ENCODE measurements at places on chromosomes 3 and 15.

DNA sequence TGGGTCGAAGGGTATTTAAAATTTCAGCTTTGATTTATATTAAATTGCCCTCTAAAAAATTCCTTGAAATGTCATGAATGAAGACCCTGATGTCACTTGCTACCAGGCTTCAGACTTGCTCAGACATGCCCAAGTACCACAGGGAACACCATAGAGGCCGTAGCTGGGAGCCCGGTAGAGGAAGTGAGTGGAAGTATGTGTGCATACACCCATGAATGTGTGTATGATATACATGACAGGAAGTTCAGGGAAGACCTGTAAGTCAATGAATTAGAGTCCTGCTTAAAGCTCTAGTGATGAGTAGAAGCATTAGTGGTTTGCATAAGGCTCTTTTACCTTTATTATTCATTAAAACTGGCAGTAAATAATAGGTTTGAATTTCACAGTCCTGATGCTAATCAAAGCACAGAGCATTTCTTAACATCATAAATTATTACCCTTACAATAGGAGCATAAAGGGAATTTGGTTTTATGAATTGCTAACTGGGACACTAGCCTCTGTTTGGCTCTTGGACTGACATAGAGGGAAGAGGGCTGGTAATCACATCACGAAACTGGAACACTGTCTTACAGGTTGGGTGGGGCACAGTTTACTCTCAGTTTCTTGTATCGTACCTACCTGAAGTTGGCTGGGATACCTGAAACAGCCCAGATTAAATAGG lies 144.4 kb downstream of the CHST2 start:
- no peak for DNase-seq

- DNase-seq = no peak
Measured at GRCh38 chr3:48636149-48636655, 941 bp upstream of the SLC26A6 start.

DNA sequence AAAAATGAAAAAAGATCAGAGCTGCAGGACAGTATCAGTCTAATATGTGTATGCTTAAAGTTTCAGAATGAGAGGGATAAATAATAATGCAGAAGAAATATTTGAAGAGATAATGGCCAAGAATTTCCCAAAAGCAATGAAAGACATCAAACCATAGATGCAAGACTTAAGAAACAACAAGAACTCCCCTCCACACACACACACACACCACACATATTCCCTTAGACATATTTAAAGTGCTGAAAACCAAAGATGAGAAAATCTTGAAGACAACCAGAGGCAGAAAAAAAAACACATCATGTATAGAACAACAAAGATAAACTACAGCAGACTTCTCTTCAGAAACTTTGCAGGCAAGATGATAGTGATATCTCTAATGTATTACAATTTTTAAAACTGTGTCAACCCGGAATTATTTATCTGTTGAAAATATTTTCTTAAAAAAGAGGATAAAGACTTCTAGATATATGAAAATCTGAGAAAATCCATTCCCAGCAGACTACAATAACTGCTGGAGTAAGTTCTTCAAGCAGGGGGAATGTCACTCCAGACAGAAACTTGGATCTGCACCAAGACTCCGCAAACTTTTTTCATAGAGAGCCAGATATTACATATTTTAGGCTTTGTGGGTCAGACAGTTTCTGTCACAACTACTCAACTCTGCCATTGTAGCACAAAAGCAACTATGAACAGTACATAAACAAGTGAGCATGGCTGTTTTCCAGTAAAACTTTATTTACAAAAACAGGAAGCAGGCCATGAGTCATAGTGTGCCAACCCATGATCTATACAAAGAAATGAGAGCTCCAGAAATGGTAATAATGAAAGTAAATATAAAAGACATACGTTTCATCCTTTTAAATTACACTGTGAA lies 223.4 kb upstream of the CGNL1 start:
- DNase-seq = no peak

- DNase-seq = no peak
Measured at GRCh38 chr15:90558171-90558573, 28.4 kb downstream of the CRTC3 start.

DNA sequence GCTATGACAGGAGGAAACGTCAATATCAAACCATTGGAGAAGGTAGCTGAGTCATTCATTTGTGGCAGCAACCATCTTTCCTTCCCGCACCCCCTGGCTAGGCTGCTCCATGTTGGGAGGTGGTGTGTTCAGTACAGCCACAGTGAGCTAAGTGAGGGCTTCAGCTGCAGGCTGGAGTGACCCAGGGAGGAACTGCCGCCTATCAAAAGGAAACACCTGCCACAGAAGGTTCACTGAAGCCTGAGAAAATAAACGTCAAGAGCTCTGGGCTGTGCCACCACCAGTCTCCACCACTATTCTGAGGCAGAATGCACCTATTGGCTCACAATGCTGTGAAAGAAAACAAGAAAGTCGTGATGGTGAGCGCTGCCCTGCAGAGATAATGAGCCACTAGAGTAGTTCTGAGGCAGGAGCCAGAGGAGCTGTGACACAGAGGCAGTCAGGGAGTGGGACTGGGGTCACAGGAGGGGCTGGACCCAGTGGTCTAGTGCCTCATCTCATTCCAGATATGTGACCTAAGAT lies 34.8 kb upstream of the CD47 start:
- DNase-seq = no peak

- DNase-seq = no peak
Measured at GRCh38 chr3:53318522-53318921, 28.8 kb downstream of the DCP1A start.

- no peak for DNase-seq
Measured at GRCh38 chr3:186267758-186268157, 94.3 kb downstream of the DGKG start.

GRCh38 chr3:158105119-158105709 lies 1.0 kb downstream of the SHOX2 start:
- no peak for DNase-seq

DNA sequence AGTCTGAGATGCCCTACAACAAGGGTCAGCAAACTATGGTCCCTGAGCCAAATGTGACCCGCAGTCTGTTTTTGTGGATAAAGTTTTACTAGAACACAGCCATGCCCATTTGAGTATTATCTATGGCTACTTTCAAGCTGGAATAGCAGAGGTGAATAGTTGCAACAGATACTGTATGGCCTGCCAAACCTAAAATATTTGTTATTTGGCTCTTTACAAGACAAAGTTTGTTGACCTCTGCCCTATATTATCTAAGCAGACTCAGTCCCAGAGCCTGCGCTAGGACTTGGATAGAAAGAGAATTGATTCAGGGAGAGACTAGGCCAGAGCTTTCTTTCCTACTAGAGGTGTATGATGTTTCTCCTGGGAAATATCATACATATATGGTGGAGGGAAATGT lies 81.7 kb upstream of the NMNAT3 start:
- no peak for DNase-seq

GRCh38 chr3:131329774-131330173 lies 51.8 kb upstream of the NUDT16 start:
- no peak for DNase-seq

GRCh38 chr3:148459931-148460513 lies 237.7 kb upstream of the AGTR1 start:
- no peak for DNase-seq

DNA sequence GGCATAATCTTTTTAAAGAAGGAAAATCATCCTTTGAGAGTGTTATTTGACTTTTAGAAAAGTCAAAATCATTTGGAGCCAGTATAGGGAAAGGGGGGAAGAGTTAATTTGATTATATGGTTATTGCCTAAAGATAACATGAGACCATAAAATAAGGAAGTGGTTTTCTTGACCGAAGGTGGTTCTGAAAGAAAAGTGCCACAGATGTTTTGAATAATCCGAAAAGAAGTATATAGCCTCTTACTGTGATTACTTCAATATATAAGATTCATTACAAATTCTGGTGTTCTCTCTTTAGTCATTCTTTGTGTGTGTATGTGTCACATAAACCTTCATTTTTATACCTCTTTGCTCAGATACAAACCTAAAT lies 1.1 kb downstream of the DNAJB11 start:
- no peak for DNase-seq

DNA sequence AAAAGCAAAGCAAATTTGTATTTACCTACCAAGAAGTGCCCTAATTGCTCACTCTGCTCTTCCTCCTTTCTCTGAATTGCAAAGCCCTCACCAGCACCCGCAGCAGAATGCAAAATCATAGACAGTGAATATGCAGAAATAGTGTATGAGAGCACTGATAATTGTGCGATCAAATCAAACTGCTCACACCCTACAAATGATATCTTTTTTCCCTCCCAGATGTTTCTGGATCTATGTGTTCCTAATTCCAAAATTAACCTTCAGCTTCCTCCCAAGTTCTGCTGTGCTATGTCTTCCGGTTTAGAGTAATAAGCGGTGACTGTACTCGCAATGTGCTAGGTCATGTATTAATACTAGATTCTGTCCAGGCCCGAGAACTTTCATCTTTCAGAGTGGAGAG lies 3.4 kb downstream of the GHSR start:
- DNase-seq = no peak

- DNase-seq = no peak
Measured at GRCh38 chr3:108131475-108132134, 40.8 kb upstream of the CD47 start.

- no peak for DNase-seq
Measured at GRCh38 chr15:39357480-39358268, 223.2 kb upstream of the THBS1 start.

DNA sequence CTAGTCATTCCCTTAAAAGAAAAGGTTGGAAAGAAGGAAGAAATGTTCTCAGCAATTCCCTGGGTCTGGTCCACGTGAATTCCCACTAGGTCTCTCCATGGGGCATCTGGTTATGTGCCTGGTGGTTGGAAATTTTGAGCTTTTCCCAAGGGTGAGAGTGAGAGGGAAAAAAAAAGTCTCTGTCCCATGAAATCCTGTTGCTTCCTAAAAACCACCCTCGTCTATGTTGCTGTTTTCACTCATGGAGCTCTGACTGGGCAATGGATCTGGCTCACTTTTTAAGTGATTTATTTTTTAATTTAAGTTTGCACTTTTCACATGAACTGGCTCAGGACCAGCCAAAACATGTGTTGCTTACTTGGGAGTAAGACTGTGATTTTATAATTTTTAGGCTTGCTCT lies 190.1 kb downstream of the CHST2 start:
- DNase-seq = no peak

GRCh38 chr3:171348121-171348520 lies 112.1 kb downstream of the TNIK start:
- DNase-seq = no peak
